ENCODE measurements at places on chromosomes 6 and 20. TPM values are rescaled to one million over a fixed set of nuclear protein-coding genes. Genes with fewer than 3 reads are reported as not detected.
A peak's percentile ranks its signal among the peaks of the same experiment; 100 is the strongest.

Gene ECT2L
- 10.5 TPM for total RNA-seq

- DNase-seq = no peak
Observed at GRCh38 chr6:37110500-37111461, 59.2 kb upstream of the PIM1 start.

DNA sequence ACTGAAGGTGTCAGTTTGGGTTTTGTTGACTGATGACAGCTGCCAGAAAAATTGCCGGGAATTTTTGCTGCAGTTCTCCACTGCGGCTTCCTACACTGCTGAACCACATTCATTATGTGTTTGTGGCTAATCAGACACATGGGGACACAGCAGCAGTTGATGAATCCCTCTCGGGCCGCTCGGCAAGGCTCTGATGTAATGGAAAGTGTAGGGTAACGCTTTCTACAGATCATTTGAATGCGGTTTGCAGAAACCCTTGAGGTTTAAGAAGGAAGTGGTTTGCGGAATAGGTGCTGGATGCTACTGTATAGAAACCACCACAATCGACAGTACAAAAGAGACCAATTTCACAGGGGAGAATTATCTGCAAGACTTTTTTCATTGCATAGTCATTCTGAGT is 138.7 kb upstream of the SASH1 start:
- no peak for DNase-seq

Gene OR5V1
- total RNA-seq = not detected

- DNase-seq = no peak
Observed at GRCh38 chr6:16436550-16436949, 198.2 kb downstream of the GMPR start.

DNA sequence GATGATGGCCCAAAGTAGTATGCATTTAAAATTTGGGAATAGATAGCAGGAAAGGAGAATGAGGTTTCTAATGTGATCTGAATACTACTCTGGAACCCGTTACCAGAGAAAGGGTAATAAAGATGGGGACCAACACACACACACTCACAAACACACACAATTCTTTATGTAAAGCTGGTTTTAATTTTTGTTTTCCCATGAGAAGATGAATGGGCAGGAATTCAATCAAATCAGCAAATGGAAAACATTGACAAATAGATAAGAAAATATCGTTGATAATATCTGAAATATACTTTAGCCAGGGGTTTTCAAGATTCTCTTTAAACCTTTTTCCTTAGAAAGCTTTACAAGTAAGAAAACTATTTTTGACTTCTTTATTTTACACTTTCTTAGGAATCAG is 303.0 kb downstream of the PRL start:
- no peak for DNase-seq

- DNase-seq = no peak
Observed at GRCh38 chr6:169324656-169325459, 71.2 kb upstream of the THBS2 start.

Gene OPN5
- not detected for total RNA-seq

DNA sequence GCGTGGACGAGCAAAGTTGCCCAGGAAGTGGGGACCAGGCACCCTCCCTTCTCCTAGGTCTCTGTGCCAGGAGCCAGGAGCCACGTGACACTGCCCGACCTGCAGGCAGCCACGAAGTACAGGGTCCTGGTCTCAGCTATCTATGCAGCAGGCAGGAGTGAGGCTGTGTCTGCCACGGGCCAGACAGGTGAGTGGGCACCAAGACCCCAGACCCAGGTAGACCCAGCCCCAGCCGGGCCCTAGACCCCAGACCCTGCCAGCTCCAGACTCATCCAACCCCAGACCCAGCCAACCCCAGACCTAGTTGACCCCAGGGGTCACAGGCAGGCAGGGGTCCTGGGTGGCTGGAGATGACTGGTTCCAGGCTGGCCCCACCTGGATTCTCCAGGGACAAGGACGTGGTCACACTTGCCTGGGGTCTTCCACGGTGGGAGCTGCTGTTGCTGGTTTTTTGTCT is 21.1 kb downstream of the COL20A1 start:
- no peak for DNase-seq

Gene BPIFB1
- total RNA-seq = not detected

Gene FOXC1
- 6.4 TPM for total RNA-seq

DNA sequence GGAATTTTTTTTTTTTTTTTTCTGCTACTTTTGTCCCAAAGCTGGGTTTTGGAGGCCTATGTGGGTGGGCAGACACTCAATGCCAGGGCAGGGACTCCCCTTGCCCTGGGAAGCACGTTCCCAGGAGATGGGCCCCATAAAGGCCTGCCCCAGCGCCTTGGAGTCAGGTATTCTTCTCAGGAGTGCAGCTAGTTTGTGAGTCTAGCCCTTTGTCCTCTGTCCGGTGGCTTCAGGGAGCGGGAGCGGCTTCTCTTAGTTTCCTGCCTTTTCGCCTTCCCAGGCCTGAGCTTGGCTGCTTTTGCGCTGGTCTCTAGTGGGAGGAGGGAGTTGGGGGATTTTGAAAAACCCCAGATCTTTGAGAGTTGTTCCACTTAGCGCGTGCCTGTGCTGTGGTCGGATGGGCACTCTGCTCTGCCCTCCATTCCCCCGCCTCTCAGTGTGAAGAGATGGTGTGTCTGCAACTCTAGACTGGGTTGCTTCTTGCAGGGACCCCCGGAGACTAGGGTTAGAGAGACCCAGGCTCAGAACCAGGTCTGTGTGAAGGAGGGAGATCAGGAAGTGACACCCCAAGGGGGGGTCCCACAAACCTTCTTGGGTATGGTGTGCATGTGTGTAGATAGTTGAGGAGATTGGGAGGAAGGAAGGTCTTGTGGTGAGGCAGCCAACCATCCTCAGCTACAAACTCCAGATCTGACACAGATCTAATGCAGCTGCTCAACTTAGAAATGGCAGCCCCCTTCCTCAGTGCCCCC is 1.3 kb downstream of the PLCG1 start:
- peak; percentile 60 for DNase-seq

DNA sequence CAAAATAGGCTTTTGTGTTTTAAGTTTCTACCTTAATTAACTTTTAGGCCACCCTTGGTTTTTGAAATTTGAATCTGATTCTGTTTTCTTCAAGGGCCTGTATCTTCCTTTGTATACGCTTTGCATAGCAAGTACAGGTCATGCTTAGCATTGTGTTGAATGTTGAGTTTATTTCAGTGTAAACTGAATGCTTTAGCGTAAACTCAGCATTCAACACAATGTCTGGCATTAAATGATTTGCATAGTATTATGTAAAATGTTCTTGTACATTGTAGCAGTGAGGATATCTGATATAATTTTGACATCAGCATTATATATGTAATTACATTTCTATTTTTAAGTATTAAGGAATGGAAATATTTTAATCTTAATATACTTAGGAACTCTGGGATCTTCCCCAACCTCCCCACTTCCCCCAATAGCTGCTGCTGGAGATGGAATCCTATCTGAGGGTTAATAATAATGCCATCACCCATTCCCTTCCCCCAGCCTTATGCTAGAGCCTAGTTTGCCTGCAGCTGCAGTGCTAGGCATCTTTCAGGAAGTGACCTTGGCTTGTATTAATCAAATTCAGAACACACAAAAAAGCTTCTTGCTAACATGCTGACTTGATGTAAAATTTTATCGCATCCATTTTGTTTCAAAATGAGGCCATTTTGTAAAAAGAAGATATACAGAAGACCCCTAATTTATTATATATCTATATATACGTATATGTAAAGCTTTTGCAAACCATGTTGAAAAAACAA is 73.1 kb downstream of the NCOA3 start:
- no peak for DNase-seq

DNA sequence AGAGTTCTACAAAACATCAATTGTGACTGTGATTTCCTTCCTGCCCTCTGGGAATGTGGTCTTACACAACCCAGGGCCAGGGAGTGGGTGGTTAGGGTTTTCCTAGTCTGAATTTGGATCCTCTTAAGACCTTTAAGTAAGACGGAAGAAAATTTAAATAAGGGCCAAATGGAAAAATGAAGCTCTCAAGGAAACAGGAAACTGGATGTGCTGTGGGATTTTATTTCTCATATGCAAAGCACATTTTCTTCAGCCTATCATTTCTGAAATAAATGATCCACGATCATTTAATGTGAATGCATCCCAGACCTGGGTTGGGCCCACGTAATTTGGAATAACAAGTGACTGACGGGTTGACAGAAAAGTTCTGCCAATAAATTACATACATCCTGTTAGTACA is 243.6 kb downstream of the CLIC5 start:
- no peak for DNase-seq

DNA sequence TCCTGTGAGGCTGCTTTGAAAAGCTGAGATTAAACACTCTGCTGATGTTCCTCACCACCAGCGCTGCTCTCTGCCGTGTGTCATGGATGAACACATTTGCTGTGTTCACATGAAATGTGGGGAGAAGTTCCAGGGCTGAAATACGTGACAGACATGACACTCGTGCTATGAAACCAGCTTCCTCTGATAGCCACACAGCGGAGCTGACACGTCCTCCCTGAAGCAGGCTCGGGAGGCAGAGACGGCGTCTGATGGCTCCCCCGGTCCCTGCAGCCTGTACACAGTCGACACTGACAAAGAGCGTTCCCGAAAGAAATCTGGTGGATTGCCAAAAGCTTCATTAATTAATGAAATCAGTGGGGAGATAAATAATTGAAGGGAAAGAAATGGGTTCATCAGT is 17.5 kb downstream of the AGPAT4 start:
- no peak for DNase-seq

DNA sequence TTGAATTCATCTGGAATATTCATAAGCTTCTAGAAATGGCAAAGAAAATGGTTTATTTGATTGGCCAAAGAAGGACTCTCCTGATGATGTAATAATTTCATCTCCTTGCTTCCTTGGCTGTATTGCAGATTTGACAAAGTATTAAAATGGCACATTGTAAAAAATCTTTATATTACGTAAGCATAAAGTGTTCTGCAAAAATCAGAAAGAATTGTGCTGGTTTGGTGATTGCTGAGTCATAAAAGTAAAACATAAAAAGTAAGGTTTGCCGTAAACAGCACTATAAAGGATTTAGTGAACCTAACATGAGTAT is 255.9 kb upstream of the RREB1 start:
- no peak for DNase-seq

GRCh38 chr6:131948692-131949619 is 2.2 kb downstream of the CCN2 start:
- no peak for DNase-seq

DNA sequence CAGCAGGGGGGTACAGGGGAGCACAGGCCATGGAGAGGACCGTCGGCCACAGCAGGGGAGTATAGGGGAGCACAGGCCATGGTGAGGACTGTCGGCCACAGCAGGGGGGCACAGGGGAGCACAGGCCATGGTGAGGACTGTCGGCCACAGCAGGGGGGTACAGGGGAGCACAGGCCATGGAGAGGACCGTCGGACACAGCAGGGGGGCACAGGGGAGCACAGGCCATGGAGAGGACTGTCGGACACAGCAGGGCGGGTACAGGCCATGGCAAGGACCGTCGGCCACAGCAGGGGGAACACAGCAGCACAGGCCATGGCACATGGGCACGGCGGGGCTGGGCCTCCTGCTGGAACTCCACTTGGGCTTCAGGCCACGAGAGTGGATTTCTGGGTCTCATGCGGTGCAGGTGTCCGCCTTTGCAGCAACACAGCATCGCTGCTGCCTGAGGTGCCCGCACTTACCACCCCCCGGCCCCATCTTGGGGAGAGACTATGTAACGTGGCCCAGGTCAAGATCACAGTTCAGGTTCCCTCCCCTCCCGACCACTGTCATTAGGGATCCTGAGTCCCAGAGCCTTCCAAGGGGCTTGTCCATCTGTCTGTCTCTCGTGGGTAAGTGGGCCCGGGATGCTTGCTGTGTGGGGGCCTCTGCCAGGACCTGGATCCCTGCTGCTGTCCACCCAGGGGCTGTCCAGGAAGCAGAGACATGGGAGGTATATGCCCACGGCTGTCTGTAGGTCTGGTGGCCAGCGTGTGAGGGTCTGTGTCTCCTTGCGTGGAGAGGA is 2.5 kb downstream of the NPBWR2 start:
- DNase-seq = peak; percentile 71

GRCh38 chr6:8066108-8066507 is 1.9 kb upstream of the BLOC1S5 start:
- DNase-seq = no peak

GRCh38 chr6:33426590-33427511 is 7.0 kb downstream of the SYNGAP1 start:
- DNase-seq = no peak
